ENCODE measurements at places on chromosomes 2 and 18.

DNA sequence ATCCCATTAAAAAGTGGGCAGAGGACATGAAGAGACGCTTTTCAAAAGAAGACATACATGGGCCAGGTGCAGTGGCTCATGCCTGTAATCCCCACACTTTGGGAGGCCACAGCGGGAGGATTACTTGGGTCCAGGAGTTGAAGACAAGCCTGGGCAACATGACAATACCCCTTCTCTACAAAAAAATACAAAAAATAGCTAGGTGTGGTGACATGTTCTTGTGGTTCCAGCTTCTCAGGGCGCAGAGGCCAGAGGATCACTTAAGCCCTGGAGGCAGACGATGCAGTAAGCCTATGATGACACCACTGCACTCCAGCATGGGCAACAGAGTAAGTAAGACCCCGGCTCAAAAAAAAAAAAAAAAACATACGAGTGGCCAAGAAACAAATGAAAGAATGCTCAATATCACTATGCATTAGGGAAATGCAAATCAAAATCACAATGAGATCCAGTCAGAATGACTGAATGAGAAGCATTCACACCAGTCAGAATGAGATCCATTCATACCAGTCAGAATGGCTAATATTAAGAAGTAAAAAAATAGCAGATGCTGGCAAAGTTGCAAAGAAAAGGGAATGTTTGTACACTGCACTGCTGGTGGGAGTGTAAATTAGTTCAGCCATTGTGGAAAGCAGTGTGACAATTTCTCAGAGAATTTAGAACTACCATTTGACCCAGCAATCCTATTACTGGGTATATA, 550.2 kb upstream of the SLC39A10 start:
- no peak for DNase-seq

GRCh38 chr2:53933329-53933728, 37.5 kb downstream of the PSME4 start:
- DNase-seq, result no peak

DNA sequence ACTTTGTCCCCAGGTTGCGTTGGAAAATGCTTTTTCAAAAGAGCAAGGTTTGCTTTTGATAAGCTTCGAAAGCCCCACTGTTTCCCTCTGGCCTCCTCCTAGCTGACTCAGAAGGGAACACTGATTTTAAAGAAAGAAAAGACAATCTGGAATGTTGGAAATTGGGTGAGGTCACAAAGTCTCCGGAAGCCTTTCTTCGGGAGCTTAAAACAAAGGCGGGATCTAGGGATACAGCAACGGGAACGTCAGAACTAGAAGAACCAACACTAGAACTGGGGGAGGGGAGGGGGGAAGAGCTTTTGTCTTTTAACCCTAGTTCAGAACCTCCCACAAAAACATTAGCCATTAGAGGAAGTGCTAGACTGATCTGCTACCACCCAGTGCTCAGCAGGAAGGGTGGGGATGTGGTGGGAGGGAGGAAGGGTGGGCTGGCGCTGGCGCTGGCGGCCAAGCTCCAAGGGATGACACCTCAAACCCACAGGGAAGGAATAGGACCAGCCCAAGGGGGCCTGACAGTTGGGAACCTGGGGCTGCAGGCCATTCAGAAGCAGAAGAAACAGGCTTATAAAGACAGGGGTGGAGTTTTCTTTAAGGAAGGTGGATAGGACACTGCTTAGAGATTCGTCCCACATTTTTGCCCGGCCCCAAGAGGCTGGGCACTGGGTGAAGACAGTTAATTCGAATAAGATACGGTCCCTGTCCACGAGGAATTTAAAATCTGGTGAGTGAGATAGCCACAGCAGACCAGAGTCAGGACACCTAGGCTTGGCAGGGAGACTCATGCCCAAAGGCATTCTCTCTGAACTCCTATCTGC, 1.7 kb downstream of the TMSB10 start:
- no peak for DNase-seq

DNA sequence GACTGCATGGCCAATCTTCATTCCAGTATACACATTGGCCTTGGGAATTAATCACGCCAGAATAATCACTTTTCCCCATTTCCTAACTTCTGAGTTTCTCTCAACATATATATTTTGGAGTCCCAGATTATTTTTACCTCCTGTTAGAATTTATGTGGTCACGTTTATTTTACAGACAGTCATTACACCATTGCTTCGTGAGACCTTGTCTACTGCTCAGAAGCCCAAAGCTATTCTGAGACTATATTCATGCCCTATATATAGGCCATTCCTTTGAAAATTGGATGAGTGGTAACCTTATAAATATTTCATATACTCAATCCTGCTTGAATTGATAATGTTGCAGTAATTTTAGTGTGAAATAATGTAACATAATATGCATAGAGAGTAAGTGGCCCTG, 610.0 kb upstream of the CDH2 start:
- DNase-seq, result no peak

GRCh38 chr2:13110825-13111224, 394.1 kb downstream of the TRIB2 start:
- no peak for DNase-seq

GRCh38 chr2:202494300-202495229, 118.4 kb downstream of the BMPR2 start:
- DNase-seq, result no peak

DNA sequence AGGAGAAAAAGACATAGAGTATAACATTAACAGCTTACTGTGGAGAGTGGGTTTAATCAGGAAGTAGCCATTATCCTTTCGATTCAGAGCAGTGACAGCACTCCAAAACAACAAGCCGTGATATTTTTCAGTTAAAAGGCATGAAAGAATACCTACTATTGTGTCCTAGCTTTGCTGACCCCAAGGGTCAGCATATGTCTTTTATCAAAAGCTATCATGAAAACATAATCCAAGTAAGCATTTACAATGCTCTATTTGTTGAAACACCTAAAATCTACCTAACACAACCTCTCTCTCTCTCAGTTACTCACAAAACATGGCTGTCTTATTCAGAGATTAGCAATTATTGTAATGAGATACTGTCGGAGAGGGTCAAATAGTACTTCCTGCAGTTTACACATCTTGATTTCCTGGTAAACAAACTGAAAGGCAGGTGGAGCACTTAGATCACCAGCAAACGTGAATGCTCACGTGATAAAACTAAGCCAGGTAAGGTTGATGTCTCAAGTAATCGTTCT, 100.0 kb downstream of the BAZ2B start:
- no peak for DNase-seq

- no peak for DNase-seq
These were observed 53.5 kb upstream of the SLC38A11 start for GRCh38 chr2:165008730-165009315.

DNA sequence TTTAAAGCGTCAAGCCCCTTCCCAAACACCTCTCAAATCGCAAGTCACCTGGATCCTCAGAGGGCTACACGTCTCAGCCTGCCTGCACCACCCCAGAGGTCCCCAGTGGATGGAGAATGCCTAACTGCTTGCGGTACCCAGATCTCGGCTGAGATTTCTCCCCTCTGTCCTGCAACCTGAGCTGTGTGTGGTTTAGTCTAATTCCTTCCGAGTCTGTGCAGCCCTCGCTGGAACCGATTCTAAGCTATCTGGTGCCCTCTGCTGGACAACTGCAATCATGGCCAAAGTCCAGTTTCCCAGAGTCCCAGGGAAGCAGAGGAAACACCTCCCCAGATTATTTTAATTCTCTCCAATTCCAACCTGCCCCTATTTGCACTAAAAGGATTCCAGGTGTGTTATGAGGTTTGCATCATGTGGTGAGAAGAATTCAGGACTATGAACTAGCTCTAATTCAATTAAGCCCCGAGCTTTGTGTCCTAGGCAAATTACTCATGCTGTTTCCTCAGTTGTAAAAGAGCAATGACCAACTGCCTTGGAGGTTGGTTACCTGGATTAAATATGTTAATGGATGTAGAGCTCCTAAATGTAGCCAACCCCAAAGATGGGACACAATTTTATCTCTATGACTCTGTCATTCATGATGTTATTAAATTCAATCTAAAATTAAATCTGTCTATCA, 276.1 kb upstream of the NCKAP5 start:
- peak; percentile 29 for DNase-seq

DNA sequence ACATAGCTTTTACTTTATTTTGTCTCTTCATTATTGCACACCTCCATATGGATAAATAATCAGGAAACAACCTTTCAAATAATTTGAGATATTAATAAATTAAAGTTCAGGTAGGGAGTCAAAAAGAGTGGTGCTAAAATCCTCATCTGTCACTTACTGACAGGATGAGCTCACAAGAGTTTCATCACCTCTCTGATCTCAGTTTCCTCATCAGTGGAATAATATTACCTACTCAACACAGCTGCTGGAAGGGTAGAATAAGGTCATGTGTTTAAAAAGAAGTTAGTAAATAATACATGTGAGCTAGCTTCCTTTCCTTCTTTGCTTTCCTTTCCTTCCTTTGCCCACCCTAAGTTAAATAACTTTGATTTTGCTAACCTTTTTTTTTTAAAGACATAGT, 61.9 kb downstream of the RDH14 start:
- DNase-seq, result no peak

DNA sequence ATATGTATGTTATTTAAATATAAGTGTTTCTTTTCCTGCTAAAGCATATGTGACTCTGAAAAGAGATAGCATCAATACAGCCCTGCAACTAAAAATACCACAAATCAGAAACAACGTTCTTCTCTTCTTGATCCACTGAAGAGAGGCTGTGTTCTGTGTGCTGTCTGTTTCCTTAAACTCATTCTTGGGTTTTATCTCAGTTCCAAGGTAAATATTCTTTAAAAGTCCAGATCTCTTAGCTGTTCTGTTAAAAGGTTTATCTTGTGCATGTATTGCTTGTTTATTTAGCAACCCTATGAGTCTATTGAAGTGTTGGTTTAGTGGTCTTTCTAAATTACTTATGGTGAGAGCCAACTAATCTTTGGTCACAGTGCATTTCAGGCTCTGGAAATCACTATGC, 173.3 kb upstream of the NT5C1B start:
- DNase-seq, result no peak

GRCh38 chr18:58592223-58593214, 36.4 kb downstream of the ALPK2 start:
- no peak for DNase-seq

- peak; percentile 61 for DNase-seq
These were observed 209.2 kb upstream of the SMAD2 start for GRCh38 chr18:48139431-48140347.

DNA sequence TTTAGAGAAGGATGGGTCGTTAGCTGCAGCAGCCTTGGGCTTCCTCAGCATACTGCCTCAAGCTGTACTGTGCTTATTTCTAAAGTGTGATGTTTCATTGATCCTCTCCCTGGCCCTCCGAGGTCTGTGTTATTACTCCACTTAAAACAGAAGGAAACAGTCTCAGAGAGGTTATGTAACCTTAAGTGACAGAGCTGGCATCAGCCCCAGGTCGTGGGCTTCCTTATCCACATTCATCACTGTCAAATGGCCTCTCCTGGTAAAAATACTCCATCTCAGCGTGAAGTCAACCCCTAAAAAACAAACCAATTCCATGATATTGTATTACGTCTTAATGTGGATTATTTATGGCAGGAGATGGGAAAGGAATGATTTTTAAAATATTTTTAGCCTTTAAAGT, 153.3 kb upstream of the NOSTRIN start:
- DNase-seq, result no peak

GRCh38 chr18:26656431-26656943, 108.1 kb upstream of the KCTD1 start:
- no peak for DNase-seq

DNA sequence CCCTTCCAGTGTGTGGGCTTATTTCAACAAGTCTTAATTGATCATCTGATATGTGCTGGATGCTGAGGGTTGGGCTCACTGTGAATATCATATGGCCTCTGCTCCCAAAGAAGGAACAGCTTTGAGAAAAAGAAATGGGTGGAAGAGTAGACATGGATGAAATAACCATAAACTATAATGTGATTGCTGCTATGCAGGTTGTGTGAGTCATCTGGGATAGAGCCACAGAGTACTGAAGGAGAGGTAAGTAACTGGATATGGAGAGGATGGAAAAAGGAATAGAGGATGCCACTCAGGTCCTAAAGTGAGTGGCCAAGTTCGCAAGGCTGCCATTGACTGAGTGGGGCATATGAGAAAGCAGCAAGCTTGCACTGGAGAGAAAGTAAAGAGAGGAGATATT, 8.7 kb upstream of the DSG2 start:
- DNase-seq, result no peak

DNA sequence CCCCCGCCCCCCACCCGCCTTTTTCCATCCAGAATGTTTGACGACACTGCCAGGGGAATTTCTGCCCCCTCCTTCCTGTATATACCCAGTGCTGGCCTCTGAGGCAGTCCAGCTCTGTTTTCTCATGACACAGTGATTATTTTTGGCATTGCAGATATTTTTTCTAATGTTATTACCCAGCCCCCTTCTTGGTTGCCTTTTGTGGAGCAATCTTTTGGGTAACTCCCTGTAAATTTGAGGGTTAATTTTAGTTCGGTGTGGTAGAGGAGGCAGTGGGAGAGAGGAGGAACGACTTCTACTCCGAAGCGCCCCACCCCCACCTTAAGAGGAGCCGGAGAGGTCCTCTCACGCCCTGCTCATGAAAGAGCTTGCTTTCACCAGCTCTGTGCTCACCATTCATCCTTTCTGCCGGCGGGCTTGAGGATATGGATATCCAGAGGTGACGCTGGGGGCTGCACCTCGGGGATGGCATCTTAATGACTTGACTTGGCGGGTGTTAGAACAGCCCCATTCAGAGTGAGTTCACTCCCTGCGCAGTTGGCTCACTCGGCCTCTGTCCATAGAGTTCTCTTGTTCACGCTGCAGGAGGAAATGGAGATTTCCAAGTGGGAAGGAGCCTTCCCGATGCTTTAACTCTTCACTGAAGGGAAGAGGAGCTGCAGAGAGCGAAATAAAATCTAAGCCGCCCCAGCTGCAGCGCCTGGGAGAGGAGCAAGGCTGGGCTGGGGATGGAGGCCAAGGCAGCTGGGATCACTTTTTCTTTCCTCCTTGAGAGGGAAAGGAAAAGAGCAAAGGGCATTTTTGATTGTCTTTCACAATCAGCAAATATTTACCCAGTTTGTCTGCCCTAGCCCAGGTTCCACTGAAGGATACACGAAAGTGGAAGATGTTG, 38.4 kb downstream of the EPAS1 start:
- peak; percentile 32 for DNase-seq

DNA sequence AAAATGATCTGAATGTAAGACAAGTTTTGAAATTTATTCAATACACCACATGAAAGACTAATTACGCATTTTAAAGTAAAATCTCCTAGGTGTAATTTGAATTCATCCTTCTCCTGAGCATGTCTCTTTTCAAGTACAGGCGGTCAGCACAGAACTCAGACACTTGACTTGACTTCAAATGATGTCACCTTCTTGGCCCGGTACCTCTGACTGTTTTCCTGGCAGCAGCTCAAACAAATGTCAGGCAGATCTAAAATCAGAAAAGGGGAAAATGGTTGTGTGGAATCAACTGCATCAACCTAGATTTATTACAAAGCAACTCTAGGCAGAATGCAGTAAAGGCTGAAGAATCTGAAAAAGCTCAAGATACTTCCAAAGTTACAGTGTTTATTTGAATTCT, 11.4 kb upstream of the PROKR1 start:
- DNase-seq, result no peak

- DNase-seq, result no peak
These were observed 131.9 kb upstream of the NT5C1B start for GRCh38 chr2:18721038-18721922.

- DNase-seq, result no peak
These were observed 60.0 kb downstream of the RNF144A start for GRCh38 chr2:6977113-6977741.

GRCh38 chr2:44107086-44107740, 61.5 kb upstream of the PPM1B start:
- DNase-seq, result no peak

- no peak for DNase-seq
These were observed 1.5 kb upstream of the GMCL1 start for GRCh38 chr2:69827796-69828540.

GRCh38 chr18:59990121-59990823, 90.5 kb downstream of the PMAIP1 start:
- no peak for DNase-seq
